ENCODE measurements at places on chromosomes 3 and 15.

DNA sequence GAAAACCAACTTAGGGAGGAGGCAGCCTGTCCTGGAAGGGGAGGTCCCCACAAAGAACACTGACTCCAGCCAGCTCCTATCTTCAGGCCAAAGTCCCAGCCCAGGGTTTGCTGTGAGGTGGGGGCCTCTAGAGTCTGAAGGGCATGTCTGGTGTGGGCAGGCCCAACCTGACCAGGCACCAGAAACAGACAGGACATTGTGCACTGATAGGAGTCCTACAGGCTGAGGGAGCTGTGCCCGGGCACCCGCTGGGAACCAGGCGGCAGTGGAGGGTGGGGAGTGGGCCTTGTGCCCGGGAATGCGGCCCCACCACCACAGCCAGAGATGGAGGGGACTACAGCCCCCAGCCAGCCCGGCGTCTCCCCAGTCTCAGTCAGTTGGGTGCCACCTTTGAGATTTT lies 161.4 kb downstream of the WNT7A start:
- DNase-seq, result no peak

DNA sequence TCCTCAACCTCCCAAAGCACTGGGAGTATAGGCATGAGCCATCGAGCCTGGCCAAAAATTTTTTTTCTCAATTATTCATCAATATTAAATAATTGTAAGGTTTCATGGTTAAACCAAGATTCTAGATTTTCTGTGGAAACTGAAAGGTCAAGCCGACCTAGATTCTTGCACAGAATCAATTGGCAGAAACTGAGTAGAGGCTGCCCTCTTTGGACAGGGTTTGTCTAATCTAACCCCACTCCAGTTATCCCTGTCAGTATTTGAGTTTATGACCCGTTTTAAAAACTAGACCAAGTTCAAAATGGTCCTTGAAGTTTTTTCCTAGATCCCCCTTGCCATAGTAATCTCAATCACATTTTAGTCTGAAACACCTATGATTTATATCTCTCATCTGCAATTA lies 8.6 kb upstream of the ADAM10 start:
- no peak for DNase-seq

DNA sequence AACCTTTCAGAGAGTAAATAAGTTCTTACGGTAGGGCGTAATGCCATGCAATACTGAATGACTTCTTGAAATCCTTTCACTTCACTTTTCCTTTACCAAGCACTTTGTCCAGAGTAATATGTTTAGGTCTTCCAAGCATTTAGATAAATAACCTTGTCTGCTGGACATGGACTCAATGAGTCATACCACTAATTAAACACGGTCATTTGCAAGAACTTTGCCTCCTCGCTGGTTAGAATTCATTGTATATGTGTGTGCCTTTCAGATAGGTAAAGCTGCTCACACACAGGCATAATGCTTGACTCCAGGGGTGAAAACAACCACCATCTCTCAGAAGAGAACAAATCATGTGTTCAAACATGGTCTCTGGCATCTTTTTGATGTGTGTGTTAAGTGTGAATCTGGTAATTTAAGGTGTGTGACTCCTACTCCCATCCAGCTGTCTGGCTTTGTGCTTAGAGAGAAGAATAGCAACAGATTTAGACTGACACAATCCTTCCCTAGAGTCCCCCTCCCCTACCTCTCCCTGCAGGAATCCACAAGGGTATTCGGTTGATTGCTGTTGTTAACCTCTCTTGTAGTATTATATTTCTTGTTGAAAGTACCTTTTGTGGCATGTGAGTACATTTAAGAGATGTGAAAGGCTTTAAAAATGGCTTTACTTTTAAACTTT lies 419.0 kb downstream of the CNTN4 start:
- no peak for DNase-seq

DNA sequence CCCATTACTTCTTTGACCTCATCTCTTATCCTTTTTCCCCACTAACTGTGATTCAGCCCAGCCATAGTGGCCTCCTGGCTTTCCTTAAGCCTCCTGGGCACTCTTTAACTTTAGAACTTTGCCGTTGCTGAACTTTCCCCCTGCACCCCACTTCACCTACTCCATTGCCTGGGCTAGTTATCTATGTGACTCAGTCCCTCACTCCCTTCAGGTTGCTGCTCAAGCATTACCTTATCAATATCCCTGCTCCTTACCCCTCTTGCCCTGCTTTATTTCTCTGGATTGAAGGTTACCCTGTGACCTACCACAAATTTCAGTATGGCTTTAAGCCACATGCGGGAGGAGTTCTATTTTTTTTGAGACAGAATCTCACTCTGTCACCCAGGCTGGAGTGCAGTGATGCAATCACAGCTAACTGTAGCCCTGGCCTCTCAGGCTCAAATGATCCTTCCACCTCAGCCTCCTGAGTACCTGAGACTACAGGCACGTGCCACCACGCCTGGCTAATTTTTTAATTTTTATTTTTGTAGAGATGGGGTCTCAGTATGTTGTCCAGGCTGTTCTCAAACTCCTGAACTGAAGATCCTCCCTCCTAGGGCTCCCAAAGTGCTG lies 3.4 kb downstream of the MON1A start:
- DNase-seq, result no peak

GRCh38 chr3:173007079-173007723 lies 133.8 kb downstream of the SPATA16 start:
- no peak for DNase-seq

- peak; percentile 57 for DNase-seq
Observed at GRCh38 chr3:114299421-114299820, 5.6 kb downstream of the TIGIT start.

DNA sequence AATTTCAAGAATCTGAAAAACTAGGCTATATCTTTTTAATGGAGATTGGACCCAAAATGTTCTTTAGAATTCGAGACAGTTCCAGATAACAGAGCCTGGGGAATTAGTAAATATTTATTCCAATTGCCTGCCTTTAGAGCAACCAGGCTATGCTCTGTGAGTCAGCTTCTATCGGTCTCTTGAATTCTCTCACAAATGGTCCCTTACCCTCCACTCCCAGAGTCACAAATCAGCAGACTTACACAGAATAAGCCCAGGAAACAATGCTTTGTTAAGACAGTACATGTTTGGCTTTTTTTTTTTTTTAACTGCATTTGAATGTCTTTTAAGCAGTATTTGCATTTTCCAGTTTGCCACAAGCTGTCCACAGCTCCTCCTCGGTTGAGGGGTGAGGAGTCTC lies 460.7 kb upstream of the CBLB start:
- no peak for DNase-seq

- DNase-seq, result no peak
Observed at GRCh38 chr15:46956456-46956855, 760.8 kb upstream of the SEMA6D start.

- no peak for DNase-seq
Observed at GRCh38 chr3:58514405-58514804, 22.5 kb downstream of the KCTD6 start.

DNA sequence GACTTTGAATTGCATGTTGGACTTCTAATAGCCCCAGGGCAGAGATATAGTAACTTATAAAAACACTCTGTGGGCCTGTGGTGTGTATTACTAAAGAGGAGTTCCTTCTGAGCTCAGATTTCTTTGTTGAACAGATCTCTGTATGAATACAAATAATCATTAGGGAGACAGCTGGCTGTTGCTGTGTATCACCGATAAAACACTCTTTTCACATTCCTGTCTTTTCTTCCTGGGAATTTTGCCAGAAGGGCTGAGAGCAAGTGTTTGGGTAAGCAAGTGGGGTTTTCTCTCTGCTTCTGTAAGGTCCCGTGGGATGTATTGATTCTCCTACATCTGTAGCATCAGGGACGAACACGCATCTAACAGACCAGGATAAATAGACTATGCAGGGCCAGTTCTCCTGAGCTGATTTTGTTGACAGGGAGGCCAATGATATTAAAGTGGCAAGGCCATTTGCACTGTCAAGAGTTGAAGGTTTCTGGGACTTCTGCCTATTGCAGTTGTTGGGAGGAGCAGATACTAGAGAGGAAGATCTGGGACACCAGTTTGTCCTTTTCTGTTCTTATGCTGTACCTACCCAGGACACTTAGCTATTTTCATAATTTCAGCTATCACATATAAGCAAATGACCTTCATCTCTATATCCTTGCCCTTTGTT lies 225.9 kb upstream of the CD96 start:
- DNase-seq, result no peak

GRCh38 chr3:2947536-2947935 lies 162.6 kb downstream of the IL5RA start:
- DNase-seq, result no peak

Data from effector memory CD8-positive, alpha-beta T cell (primary cell).